Stimulated activated CD8-positive, alpha-beta memory T cell treated with anti-CD3 and anti-CD28 coated beads, Interleukin-15, amount 100 ng/mL, for 4 hours (primary cell): ENCODE measurements at places on chromosomes 4 and X.

- no peak for DNase-seq
Measured at GRCh38 chr4:100935090-100935489, 412.2 kb downstream of the PPP3CA start.

GRCh38 chr4:90226734-90227133, 99.5 kb downstream of the CCSER1 start:
- DNase-seq: no peak

- no peak for DNase-seq
Measured at GRCh38 chrX:107769581-107770317, 5.8 kb downstream of the TSC22D3 start.

DNA sequence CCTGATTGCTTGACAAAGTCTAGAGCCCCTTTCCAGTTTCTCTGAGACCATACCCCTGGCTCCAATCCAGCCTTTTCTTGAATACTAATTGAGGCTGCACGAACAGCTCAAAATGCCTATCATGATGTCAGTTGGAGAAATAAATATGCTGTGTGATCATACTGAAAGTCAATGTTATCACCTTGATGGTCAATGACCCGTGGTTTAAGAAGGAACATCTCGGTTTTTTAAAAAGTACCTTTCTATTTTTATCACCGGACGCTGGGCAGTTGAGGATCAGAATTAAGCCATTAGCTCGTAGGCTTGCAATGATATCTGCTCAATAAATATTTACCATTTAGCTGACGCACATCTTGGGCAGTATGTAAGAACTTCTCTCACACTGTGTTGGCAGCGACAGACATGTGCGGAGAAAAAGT, 852 bp upstream of the WDR44 start:
- no peak for DNase-seq

DNA sequence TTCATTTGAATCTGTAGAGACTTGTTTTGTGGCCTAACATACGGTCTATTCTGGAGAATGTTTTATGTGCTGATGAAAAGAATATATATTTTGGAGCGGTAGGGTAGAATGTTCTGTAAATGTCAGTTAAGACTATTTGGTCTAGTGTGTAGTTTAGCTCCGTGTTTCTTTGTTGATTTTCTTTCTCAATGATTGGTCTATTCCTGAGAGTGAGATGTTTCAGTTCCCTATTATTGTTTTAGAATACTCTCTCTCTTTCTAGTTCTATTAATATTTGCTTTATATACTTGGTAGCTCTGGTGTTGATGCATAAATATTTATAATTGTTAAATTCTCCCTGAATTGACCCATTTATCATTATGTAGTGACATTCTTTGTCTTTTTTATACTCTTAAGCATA, 236.5 kb downstream of the GLUD2 start:
- no peak for DNase-seq

DNA sequence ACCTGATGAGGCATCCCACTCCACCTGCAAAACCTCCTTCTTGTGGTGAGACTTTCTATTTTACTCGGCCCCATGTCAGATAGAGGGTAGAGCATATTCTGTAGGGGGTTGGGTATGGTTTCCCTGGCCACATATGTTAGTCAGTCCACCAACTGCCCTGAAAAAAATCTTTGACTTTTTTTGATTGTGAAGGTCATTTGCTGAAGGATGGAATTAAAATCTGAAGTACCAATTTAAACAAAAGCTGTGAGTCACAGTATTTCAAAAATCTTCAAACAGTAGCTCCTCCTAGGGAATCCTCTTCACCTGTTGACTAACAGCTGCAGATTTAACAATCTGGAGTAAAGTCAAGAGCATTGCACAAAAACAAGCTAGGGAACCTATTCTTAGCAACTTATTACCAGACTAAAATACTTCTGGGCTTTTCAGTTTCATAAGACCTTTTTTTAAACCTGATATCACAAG, 8.0 kb upstream of the CCDC110 start:
- no peak for DNase-seq

GRCh38 chrX:103475381-103475780, 43.9 kb downstream of the RAB40A start:
- no peak for DNase-seq
